Prostate gland (tissue), 2 donors: ENCODE measurements at places on chromosomes 3 and 15.

GRCh38 chr3:149628957-149629670 lies 28.7 kb downstream of the WWTR1 start:
- no peak for DNase-seq

- no peak for DNase-seq
Observed at GRCh38 chr3:158185711-158186110, 75.8 kb downstream of the RSRC1 start.

DNA sequence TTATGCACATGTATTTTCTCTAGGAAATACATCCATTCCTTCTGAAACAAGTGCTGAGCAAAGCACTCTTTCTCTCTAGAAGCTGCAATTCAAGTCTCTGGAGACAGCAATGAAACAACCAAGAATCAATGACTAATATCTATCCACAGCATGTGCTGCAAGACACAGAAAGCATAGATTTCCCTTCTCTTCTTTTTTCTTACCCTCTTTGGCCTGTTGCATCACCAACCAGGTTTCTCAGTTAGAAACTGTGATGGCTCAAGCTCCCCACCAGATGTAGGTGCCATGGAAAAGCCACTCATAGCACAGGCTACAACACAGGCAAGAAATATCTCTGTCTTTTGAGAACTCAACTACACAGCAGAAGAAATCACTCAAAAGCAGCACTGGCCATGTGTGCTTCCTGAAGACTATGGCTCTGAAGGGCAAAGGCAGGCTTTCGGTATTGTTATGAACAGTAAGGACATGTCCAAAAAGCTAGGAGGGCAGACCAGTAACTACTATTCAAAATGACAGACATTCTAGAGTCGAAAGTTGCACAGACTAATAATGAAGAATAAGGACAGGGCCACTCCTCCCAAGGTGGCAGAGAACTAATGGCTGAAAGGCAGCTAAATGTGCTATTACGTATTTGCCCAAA lies 15.5 kb downstream of the ZDHHC3 start:
- no peak for DNase-seq

DNA sequence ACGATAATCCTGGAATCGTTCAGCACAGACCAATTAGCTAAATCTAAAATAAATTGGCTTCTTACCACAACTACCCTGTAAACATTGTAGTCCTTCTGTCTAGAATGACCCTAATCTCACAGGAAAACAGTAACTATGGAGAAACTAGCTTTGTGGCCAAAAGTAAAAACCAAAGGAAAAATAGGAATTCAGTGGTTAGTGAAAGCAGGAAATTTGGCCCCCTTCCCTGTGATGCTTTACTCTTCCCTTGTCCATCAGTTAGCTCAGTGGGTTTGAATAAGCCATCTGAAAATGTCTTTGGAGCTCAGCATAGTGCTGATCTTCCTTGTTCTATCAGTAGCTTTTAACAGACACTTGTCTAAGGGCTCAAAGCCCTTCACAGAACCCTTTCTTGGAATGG lies 1.6 kb downstream of the NMD3 start:
- DNase-seq = no peak

GRCh38 chr3:183281126-183281797 lies 28.2 kb downstream of the B3GNT5 start:
- no peak for DNase-seq

DNA sequence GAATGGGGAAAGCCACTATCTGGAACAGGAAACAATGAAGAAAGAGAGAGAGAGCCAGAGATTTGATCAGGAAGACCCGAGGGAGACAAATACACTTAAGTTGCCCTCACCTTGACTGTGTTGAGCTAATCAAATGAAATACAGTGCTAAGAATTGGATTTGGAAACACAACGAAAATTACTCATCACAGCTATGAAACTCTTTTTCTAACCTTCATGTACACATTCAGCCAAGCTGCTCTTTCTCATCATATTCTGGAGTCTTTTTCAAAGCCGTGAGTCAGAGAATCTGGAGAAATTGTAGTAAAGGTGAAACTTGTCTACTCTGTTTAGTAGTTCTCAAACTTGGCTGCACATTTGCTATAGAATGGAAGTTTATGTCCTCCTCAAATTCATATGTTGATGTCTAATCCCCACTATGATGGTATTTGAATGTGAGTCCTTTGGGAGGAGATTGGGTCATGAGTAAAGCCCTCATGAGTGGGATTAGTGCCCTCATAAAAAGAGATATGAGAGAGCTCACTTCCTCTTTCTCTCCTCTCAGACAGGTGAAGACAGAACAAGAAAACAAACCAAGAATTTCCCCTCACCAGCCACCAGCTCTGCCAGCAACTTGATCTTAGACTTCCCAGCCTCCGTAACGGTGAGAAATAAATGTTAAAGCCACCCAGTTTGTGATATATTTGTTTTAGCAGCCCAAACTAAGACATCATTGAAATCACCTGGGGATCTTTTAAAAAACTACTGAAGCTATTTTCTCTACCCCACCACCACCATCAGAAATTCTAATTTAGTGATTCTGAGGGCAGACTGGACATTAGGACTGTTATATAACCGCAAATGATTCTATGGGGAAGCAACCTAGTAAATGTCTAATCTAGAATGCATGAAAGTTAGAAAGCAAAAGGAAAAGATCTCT lies 143.6 kb upstream of the GRM7 start:
- no peak for DNase-seq

GRCh38 chr3:48090166-48090939 lies 74.1 kb upstream of the MAP4 start:
- no peak for DNase-seq

- no peak for DNase-seq
Observed at GRCh38 chr15:39157882-39158281, 423.0 kb upstream of the THBS1 start.

GRCh38 chr3:12165909-12166308 lies 7.2 kb upstream of the TIMP4 start:
- DNase-seq = no peak

DNA sequence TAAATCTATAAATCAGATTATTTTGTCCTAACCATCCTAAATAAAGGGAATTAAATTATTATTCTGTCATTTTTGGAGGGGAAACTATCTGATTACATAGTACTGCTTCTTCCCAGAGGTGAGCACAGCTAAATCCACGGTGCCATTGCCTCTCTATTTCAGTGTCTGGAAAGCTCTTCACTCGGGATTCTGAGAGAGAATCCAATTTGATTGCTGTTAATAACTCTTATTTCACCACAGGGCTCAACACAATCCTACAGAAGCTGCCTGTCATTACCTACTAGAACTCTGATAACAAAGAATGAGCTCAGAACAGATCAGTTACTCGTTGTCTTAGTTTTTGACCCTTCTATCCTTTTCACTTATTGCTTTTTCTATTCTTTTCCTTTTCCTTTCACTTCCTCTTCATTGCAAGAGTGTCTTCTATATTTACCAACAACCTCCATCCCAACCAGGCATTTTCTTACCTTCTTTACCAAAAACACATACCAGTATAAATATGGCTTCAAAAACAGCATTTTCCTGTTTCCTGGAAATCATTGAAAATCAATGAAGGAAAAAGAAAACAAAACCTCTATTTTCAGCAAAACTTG lies 30.4 kb downstream of the OXNAD1 start:
- no peak for DNase-seq

DNA sequence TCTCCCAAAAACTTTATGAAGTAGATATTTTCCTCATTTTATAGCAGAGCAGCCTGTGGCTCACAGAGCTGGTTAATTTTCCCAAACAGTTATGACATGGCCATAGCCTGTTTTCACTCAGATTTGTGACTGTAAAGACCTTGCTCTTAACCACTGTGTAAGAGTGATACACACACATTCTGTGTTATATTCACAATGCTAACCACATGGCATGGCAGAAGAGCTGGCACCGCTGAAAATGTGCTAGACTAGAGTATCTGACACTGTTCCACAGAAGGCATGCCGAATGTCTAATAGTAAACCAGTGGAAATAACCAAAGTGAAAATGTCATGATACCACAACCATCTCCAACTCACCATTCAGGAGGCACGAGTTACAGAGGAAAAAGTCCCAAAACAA lies 71.8 kb downstream of the PEX5L start:
- DNase-seq = no peak

DNA sequence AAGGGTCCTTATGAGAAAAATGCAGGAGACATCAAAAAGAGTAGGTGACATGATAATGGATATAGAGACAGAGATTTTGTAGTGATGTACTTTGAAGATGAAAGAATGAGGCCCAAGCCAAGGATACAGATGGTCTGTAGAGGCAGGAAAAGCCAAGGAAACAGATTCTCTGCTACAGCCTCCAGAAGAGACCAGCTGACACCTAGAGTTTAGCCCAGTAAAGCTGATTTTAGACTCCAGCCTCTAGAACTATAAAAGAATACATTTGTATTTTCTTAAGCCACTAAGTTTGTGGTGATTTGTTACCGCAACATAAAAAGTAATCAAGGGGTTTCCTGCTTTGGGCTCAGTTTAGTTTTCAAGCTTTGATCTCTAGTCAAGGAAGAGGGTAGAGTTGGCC lies 64.8 kb downstream of the STRIT1 start:
- no peak for DNase-seq

GRCh38 chr3:63934041-63934866 lies 22.1 kb upstream of the SCAANT1 start:
- no peak for DNase-seq

DNA sequence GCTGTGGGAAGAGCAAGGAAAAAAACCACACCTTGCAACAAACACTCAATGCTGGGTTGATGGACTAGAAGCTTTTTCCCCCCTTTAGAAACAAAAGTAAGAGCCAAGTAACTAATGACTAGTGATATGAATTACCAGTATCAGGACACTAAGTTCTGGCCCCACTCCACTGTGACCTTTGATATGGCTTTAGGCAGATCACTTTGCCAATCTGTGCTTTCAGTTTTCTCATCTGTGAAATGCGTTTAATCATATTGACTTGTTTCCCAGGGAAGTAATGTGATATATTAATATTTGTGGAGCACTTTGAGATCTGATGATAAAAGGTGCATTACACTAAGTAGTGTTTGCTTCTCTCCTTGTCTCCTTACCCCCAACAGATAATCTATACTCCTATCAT lies 319.3 kb upstream of the SATB1 start:
- no peak for DNase-seq

DNA sequence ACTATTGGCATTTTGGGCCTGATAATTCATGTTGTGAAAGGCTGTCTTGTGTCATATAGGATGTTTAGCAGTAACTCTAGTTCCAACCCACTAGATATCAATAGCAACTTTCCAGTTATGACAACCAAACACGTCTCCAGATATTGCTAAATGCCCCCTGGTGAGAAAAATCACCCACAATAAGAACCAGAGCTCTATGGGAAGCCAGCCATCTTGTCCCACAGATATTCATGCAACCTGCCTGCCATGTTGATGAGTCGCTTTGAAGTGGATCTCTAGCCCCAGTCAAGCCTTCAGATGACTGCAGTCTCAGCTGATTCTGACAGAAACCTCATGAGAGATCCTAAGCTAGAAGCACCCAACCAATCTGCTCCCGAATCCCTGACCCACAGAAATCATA lies 5.6 kb upstream of the TNIK start:
- no peak for DNase-seq

- DNase-seq = no peak
Observed at GRCh38 chr3:186847437-186847836, 4.9 kb downstream of the ADIPOQ start.

DNA sequence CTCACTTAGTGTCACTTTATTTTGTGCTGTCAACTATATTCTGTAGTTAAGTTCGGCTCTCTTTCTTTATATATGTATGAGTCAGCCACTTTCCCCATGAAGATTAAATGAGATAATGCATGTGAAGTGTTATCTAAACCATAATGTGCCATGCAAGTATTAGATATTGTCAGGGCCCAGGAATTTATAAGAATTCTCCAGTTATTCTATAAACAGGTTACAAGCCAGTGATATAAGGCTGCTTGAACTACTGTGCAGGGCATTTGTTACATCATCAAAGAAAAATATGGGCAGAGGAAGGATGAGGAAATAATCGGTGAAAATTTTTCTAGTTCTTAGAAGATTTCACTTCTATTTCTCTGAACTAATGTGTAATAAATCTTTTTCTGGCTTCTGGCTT lies 1049.0 kb upstream of the NR2F2 start:
- no peak for DNase-seq

GRCh38 chr15:44675911-44676310 lies 12.4 kb upstream of the SPG11 start:
- no peak for DNase-seq
